Breast epithelium (tissue), 4 donors: ENCODE measurements at places on chromosomes 1 and 21.

DNA sequence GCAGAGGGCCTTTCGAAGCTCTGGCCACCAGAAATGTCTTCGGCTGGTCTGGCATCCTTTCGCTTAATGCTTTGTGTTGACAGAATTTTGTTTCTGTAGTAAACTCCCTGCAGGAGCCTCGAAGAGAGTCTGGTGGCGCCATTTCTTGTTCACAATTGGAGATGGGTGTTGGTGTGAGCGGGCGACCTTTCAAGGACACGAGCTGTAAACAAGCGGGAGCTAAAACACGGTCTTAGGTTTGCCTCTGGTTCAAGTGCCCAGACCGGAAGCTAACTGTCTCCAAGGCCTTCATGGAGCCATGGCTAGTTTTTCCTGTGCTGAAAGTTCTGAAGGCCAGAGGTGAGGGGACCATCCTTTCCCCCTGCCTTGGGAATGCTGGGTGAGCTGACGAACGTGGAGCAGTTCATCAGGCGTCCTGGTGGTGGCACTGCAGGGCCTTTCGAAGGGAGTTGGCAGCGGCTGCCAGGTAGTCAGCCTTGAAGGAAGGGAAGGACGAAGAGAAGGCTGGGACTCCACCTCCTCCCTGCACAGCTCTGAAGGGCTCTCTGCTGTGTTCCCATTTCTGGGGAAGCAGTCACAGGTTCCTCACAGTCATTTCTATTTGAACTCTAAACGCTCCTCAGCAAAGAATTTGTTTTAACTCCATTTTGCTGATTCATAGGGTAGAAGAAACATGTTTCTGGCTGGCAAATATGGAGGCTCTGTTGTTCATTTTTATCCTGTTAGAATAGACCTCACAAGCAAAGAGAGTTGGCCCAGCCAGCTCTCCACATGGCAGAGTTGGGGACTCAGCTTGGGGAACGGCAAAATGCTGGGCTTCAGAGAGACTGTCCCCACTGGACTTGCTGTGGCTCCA, 35.2 kb downstream of the URB2 start:
- no peaks in the 10 kb centered on the region for H3K36me3 ChIP-seq
- H3K4me3 ChIP-seq: no peak overlapping the region
- no peaks in the 10 kb centered on the region for H3K4me1 ChIP-seq
- H3K27ac ChIP-seq: no peak overlapping the region
- H3K27me3 ChIP-seq: no peaks in the 10 kb centered on the region

DNA sequence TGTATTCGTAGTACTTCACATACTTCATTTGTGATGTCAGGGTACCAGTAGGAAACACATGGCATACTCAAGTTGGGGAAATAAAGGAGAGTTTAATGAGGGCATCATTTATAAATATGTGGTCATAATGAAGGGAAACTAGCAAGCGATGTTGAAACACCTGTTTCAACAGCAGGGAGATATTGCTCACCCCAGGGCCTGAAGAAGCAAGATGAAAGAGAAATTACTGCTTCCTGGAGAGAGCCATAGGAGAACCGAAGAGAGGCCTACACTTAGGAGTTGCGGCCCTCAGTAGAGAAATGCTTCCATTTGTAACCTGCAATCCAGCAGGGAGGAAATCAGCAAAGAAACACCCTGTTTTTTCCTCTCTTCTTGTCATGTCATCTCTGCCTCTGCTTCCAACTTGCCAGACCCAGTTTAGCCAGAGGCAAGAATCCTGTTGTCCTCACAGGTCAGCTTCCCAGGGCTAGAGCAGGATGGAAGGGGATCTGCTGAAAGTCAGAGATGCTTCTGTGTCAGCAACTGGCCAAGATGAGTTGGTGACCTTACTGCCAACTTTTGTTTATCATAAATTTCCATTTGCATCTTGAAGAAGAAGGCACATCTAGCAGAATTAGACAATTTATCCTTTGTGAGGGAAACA, 67.6 kb upstream of the TSPAN2 start:
- H3K36me3 ChIP-seq: no peaks in the 10 kb centered on the region
- no peak for DNase-seq
- H3K4me3 ChIP-seq: no peak overlapping the region
- no peaks in the 10 kb centered on the region for H3K4me1 ChIP-seq

DNA sequence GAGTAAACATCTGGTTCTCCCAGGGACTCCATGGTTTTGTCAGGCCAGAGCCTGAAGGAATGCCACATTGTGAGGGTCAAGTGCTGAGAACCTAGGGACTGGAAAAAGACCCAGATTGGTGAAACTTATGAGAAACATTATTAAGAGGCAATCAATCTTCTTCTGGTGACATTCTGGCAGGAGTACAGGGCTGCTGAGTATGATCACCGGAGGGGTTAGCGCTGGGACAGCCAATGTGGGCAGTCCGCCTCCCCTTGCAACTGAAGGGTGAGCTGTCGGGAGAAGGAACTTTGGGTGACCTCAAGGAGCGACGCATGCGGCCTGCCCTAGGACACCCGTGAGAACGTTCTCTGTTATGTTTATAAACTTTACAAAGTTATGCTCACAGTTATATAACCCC, 429.0 kb downstream of the LMO4 start:
- no peak for DNase-seq
- no peak overlapping the region for H3K27ac ChIP-seq
- no peak overlapping the region for H3K4me3 ChIP-seq
- H3K27me3 ChIP-seq: no peaks in the 10 kb centered on the region
- no peaks in the 10 kb centered on the region for H3K36me3 ChIP-seq

GRCh38 chr1:237093691-237094090, 51.7 kb downstream of the RYR2 start:
- H3K36me3 ChIP-seq: no peaks in the 10 kb centered on the region
- no peak overlapping the region for H3K4me3 ChIP-seq
- no peaks in the 10 kb centered on the region for H3K4me1 ChIP-seq
- no peak for DNase-seq
- no peaks in the 10 kb centered on the region for H3K27me3 ChIP-seq
- H3K27ac ChIP-seq: no peak overlapping the region

DNA sequence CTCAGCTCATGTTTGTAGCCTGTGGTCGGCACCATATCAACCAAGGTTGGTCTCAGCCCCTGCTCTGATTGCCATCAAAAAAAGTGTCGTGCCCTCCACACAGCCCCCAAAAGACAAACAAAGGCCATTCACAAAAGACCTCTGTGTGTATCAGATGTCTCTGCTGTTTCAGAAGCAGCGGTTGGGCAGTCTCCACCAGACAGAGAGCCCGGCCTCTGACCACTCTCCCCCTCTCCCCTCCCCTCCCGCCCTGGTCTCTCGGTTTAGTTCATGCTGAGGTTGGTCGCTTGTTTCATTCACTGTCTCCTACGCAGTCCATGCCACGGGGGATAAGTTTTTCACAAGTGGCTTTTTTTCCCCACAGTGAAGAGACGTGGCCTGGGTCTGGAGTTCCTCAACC, 27.1 kb downstream of the ACTA1 start:
- H3K27ac ChIP-seq: no peak overlapping the region
- H3K27me3 ChIP-seq: no peaks in the 10 kb centered on the region

GRCh38 chr1:15691434-15692032, 7.4 kb downstream of the PLEKHM2 start:
- no peaks in the 10 kb centered on the region for H3K27me3 ChIP-seq
- no peaks in the 10 kb centered on the region for H3K4me1 ChIP-seq
- no peaks in the 10 kb centered on the region for H3K36me3 ChIP-seq
- no peak overlapping the region for H3K27ac ChIP-seq

- H3K27ac ChIP-seq: no peak overlapping the region
- no peaks in the 10 kb centered on the region for H3K36me3 ChIP-seq
- no peak overlapping the region for H3K4me3 ChIP-seq
- no peaks in the 10 kb centered on the region for H3K4me1 ChIP-seq
- no peak for DNase-seq
- no peaks in the 10 kb centered on the region for H3K27me3 ChIP-seq
Measured at GRCh38 chr1:94666797-94667196, 125.2 kb upstream of the F3 start.

- no peaks in the 10 kb centered on the region for H3K4me1 ChIP-seq
- no peaks in the 10 kb centered on the region for H3K36me3 ChIP-seq
- DNase-seq: no peak
- H3K4me3 ChIP-seq: no peak overlapping the region
- H3K27ac ChIP-seq: no peak overlapping the region
Measured at GRCh38 chr1:117669572-117669971, 63.7 kb downstream of the TENT5C start.

DNA sequence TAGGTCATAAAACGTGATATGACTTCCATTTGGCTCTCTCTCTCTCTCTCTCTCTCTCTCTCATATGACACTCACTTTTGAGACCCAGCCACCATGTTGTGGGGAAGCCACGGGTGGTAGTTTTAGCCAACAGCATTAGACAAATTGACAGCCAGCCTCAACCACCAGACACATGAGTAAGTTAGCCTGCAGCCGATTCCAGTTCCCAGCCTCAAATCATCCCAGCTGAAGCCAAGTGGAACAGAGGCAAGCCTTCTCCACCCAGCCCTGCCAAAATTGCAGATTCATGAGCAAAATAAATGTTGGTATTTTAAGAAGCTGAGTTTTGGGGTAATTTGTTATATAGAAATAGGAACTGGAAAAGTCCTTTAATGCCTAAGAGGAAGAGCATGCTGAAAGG, 98.0 kb upstream of the DNAH14 start:
- no peak overlapping the region for H3K27ac ChIP-seq
- no peaks in the 10 kb centered on the region for H3K36me3 ChIP-seq
- H3K27me3 ChIP-seq: no peaks in the 10 kb centered on the region
- no peaks in the 10 kb centered on the region for H3K4me1 ChIP-seq
- DNase-seq: no peak

DNA sequence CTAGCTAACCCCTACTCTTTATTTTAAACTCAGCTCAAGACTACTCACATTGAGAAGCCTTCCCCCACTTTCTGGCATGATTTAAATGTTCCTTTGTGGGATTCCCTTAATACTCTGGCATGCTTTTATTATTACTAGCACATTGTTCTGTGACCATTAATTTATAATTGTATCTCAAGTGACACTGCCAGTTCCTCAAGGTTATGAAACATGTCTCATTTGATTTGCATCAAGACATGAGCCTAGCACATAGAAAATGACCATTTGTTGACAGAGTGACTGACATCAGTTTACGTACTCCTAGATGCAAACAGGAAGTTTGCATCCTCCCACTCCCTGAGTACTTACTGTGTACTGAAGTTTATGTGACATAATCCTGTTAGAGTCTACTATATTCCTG, 15.2 kb downstream of the RGS4 start:
- no peak overlapping the region for H3K4me3 ChIP-seq
- DNase-seq: no peak
- no peaks in the 10 kb centered on the region for H3K27me3 ChIP-seq

- H3K4me1 ChIP-seq: no peaks in the 10 kb centered on the region
- DNase-seq: no peak
- no peaks in the 10 kb centered on the region for H3K27me3 ChIP-seq
- H3K27ac ChIP-seq: no peak overlapping the region
- no peak overlapping the region for H3K4me3 ChIP-seq
- H3K36me3 ChIP-seq: no peaks in the 10 kb centered on the region
Measured at GRCh38 chr1:150798525-150798924, 9.5 kb downstream of the CTSK start.

DNA sequence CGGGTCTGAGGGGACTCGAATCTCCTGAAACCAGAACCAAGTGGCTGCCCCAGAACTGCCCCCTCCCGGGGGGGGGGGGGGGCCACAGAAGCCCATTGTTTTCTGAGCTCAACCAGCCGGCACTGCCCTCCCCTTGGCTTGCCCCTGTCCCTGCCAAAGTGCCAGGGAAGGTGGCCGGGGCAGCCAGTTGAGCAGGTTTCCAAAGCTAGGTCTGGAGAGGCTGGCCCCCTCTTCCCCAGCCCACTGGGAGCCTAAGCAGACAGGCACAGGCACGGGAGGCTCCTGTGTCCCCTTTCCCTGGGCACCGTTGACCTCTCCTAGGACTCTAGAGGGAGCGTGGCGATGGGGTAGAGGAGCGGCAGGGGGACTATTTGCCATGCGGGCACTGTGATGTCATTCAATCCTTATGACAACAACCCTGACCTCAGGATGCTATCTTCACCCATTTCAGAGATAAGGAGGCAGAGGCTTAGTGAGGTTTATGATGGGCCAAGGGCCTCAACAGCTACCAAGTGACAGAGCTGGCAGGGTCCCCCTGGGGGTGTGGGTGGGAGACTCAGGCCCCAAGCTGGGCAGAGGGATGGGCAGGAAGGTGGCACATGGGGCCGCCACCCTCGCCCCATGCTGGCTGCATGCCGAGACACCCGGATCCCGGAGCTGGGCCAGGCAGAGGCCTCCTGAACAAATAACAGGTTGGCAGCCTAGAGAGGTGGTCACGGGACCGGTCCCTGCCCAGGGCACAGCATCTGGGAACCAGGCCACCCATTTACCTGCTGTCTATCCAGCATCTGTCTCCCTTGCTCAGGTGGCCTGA, 35.0 kb downstream of the RAP1GAP start:
- H3K27ac ChIP-seq: peak overlapping the region; percentile 88
- no peaks in the 10 kb centered on the region for H3K27me3 ChIP-seq
- no peaks in the 10 kb centered on the region for H3K4me1 ChIP-seq
- DNase-seq: peak; percentile 81
- no peaks in the 10 kb centered on the region for H3K36me3 ChIP-seq
- peak overlapping the region; percentile 12 for H3K4me3 ChIP-seq

DNA sequence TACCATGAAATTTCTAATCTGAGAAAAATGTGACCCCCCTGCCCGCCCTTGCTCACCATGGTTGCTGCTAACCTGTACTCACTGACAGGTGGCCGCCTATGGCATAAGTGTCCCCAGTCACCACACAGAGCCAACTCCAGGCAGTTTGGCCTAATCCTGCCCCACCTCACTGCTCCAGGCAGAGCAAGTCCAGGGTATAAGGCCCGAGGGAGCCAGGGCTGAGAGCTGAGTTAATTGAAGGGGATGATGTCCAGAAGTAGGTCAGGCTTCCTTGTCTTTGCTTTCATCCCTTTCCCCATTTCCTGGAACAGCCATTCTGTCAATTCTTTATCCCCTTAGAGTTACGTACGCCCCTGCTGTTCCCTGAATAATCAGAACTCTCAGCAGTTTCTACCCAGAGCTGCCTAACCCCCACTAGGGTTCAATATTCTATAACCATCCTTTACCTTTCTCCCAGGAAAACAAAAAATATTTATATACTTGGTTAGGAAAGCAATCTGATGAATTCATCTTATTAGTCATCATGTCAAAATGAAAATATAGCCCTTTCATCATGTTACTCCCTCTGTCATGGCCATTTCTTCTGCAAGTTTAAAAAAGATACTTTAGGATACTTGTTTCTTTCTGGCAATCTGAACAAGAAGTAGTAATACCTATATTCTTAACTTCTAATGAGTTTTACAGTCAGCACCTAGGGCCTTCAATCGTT, 29.4 kb upstream of the CD101 start:
- H3K27me3 ChIP-seq: no peaks in the 10 kb centered on the region
- H3K36me3 ChIP-seq: no peaks in the 10 kb centered on the region
- DNase-seq: no peak
- H3K4me1 ChIP-seq: no peaks in the 10 kb centered on the region

GRCh38 chr1:78836726-78837125, 169.8 kb downstream of the ADGRL4 start:
- no peak for DNase-seq
- no peaks in the 10 kb centered on the region for H3K4me1 ChIP-seq
- H3K36me3 ChIP-seq: no peaks in the 10 kb centered on the region

DNA sequence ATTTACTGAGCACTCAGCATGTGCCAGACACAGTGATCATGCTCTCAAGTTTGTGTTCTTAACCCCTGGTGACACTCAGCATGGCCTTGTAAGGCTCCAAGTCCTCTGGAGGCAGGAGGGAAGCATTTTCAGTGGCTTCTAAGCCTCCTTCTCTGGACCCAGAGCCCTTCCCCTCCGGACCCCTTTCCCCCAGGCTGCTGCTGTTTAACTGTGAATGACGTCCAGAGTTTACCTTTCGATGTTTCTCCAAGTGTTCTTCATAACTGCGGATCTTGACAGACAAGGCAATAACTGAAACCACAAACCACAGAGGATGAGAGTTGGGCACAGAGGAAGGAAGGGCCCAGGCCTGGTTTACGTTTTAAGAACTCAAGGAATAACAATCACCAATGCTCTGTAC, 6.5 kb downstream of the MRPS15 start:
- H3K27me3 ChIP-seq: no peaks in the 10 kb centered on the region
- no peak overlapping the region for H3K27ac ChIP-seq
- DNase-seq: no peak
- H3K36me3 ChIP-seq: peaks cover 10% of the 10 kb centered on the region
- H3K4me3 ChIP-seq: no peak overlapping the region
